ENCODE measurements at places on chromosomes 2 and 18. TPM values are rescaled to one million over a fixed set of nuclear protein-coding genes. Genes with fewer than 3 reads are reported as not detected.

GRCh38 chr18:12857215-12857905, 26.7 kb downstream of the PTPN2 start:
- DNase-seq = no peak

- DNase-seq = no peak
Measured at GRCh38 chr2:50026236-50026635, 871.9 kb upstream of the FSHR start.

DNA sequence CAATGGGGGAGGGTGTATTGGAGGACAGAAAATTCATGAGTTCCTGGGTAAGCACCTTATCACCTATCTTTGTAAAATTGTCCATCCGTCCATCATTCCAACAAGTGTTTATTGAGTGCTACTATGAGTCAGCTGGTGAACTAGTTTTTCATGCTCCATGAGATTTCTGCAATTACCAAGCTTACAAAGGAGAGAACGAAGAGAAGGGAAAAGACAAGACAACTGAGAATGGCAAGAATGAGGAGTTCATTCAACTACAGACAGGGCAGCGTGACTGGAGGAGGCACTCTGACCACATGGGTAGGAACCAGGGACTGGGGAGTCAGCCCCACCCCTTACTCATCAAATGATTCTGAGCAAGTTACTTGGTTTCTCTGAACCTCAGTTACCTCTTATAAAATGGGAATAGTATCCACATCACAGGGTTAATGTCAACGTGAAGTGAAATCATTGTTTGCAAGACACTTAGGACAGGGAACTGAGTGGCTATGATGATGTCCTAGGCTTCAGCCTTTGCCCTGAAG, 18.6 kb upstream of the TXNDC2 start:
- no peak for DNase-seq

GRCh38 chr2:72824224-72824842, 1.5 kb downstream of the EXOC6B start:
- no peak for DNase-seq

The GALNT14 gene
- total RNA-seq = 10.4 TPM

The TTR gene
- not detected for total RNA-seq

- no peak for DNase-seq
Measured at GRCh38 chr2:215355801-215356200, 43.9 kb downstream of the ATIC start.

DNA sequence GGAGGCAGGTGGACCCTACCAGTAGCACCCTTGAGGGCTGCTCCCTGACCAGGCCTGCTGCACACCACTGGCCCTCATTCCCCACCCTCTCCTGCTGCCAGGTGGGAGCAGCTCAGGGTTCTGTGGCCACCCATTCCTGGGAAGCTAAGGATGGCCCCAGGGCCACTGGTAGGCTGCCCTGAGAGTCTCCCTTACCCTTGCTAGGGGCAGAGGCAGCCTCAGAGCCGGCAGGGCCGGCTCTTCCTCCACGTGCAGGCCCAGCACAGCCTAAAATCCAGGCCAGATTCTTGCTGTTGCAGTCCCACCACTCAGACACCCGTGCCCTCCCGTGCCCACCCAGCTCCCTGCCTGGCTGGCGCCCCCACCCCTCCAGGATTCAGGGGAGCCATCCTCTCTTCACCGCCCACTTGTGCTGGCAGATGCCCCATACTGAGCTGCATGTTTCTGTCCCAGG, 199.0 kb downstream of the EIPR1 start:
- DNase-seq = no peak

The ARMC9 gene
- total RNA-seq = 21.3 TPM

DNA sequence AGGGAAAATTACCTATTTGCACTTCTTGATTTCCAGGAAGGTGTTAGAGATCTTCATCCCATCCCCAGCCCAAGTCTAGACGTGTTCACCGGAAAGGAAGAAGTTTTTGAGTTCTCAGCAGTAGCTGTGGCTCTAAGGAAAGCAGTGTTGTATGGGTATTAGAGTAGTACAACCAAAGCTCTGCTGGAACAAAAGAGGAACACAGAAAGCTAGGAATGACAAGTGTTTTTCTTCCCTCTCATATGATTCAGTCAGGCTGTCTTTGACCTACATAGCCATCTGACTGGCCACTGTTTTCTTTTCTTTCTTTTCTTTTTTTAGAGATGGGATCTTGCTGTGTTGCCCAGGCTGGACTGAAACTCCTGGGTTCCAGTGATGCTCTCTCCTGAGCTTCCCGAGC, 82.7 kb upstream of the SLC39A10 start:
- no peak for DNase-seq

- peak; percentile 10 for DNase-seq
Measured at GRCh38 chr2:112884869-112885505, 26.0 kb upstream of the IL37 start.

DNA sequence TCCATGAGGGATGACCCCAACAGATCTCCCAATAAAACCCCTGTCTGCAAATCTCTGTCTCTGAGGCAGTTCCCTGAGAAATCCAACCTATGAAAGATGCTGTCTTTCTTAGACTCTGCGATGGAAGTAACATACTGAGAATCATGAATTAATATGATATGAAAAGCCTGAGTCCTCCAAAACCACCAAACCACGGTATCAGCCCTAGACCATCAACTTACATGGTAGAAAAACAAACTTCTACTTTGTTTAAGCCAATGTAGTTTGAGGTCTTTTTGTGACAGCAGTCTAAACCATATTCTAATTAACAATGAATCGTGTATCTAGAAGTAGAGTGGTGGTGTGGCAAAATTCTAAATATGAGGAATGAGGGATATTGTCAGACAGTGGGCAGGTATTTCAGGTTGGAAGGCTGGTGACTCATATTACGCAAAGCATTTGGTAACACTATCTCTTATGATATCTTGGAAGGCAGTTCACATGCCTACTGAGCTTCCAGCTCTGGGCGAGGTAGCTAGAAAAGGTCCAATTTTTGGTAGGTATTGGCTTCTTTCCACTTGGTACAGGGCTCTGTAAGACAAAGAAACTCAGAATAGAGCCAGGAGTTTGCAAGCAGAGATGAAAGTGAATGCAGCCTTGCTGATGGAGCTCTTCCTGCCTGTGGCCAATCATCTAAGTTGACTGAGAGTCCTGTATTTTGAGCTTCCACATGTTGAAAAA, 215.8 kb downstream of the ZFP36L2 start:
- no peak for DNase-seq

DNA sequence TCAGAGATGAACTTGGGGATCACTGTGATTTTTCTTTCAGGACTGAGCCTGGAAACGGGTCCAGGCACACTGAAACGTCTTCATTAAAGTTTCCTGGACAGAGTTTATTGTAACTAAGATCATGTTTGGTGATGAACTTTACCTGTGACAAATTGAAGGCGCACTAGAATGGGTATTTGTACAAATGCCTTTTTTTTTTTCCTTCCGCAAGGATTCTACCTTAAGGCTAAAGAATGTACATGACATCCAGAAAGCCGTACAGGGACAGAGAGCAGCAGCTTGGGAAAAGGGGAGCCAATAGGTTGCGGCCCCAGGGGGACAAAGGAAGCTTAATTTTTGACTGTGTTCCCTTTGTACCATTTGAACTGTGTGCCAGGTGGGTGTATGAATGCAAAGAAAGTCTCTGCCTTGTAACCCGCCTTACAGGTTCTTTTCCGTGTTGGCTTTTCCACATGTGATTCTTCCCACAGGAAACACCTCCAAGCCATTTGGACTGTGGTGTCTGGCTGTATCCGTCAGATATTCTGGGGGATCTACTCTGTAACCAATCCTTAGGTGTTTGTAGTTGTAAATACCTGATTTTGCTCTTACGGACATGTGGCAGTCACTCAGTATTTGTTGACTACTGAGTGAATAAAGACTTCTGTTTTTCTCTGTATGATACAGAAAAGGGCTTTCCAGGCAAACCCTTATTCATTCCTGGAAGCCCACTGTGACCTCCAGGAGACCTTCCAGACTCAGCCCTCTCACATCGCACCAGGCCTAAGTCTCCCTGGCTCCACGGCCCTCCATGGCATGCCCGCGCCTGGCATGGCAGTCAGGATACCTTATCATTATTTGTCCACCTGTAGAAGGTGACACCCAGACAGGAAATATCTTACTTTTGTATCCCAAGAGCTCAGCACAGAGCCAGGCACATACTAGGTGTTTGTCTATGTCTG, 1.1 kb downstream of the LRRFIP1 start:
- no peak for DNase-seq

The FBXO36 gene
- 1.9 TPM for total RNA-seq

The KCNE4 gene
- 1.2 TPM for total RNA-seq

DNA sequence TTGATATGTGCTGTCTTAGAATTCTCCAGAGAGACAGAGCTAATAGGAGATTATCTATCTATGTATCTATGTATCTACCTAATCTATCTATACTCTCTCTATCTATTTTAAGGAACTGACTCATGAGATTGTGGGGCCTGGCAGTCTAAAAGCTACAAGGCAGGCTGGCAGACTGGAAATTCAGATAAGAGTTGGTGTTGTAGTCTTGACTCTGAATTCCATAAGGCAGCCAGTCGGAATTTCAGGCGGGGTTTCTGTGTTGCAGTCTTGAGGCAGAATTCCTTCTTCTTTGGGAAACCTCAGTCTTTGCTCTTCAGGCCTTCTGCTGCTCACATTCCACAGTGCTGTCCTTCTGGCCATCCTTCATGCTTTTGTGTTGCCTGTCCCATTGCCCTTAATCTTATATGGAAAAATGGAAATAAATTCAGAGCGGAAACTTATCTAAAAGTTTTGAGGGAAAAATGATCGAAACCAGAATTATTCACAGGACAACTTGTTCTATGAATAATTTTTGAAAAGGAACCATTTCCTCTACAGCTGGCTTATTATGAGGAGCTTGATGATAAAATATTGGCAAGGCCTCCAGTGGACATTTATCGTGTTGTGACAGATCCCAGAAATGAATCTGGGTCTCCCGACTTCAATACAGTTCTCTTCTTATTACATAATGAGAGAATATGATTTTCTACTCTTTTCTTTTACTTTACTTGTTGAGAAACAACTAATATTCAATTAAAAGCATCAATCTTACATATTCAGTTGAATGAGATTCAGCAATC, 10.8 kb downstream of the IL1RL1 start:
- no peak for DNase-seq

GRCh38 chr2:223081789-223082188, 29.8 kb downstream of the KCNE4 start:
- no peak for DNase-seq

GRCh38 chr18:48563027-48563426, 24.2 kb downstream of the CTIF start:
- DNase-seq = no peak

- no peak for DNase-seq
Measured at GRCh38 chr18:30987467-30988241, 54.9 kb downstream of the DSC3 start.

The DYNAP gene
- total RNA-seq = not detected

- DNase-seq = no peak
Measured at GRCh38 chr2:227472265-227473121, 537 bp downstream of the AGFG1 start.

- no peak for DNase-seq
Measured at GRCh38 chr18:43805646-43806194, 528.4 kb upstream of the SYT4 start.

GRCh38 chr2:170817093-170818035, 677 bp downstream of the GAD1 start:
- DNase-seq = no peak

DNA sequence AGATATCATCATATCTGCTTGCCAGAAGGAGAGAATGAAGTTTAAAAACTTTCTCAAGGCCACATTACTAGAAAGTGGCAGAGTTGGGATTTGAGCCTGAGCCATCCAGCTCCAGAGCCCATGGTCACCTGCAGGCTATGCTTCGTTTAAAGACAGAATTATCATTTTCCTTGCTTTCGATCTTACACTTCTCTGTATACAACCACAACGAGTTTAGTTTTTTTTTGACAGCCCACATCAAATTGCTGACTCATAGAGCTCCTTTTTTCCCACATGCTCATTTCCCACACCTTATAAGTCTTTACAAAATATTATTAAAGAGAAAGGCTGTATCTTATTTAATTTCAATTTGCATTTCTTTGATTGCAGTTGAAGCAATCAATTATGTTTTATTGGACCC, 6.5 kb downstream of the PLEK start:
- no peak for DNase-seq

The CD8B gene
- not detected for total RNA-seq

The HPCAL1 gene
- total RNA-seq = 164 TPM

DNA sequence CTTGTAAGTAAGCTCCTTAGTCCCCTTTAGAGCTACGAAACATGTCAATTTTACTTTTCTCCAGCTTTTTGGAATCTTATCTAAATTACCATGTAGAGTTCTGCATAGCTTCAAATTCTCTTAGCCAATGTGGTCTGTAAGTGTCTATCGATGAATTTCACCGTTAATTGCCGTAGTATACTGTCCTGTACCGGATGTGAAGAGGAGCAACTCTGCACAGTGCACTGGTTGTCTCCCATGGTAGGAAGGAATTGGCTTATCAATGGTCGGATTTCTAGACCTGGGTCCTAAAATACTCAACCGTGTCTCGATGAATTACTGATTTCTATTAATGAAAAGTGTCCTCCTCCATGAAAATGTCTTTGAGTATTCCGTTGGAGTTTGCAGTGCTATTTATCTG, 1.9 kb downstream of the NOP58 start:
- no peak for DNase-seq

DNA sequence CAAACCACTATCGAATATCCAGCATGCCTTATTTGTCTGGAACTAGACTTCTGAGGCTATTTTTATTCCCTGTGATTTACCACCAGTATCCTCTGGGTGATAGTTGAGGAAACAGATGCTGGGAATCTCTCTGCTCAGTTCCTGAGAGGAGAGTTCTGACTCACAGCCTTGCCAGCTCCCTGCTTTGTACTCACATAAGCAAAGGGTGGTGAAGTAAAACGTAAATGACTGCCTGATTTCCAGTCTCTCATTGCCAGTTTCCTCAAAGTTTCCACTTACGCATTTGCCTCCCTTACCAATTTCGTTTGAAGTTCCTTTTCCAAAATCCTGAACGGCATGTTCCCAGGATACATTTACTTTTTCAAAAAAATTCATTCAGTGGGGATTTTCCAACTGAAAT, 69.2 kb upstream of the HNRNPA3 start:
- DNase-seq = peak; percentile 87

DNA sequence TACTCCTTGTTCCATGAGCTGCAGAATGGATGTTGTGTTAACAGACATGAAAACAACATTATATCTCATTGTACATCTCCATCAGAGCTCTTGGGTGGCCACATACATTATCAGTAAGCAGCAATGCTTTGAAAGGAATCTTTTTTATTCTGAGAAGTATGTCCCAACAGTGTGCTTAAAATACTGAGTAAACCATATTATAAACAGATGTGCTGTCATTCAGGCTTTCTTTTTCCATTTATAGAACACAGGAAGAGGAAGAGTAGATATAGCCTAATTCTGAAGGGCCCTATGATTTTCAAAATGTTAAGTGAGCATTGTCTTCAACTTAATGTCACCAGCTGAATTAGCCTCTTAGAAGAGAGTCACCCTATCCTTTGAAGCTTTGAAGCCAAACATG, 44.3 kb upstream of the CABYR start:
- DNase-seq = no peak
